ENCODE measurements at places on chromosomes 12 and 14.

DNA sequence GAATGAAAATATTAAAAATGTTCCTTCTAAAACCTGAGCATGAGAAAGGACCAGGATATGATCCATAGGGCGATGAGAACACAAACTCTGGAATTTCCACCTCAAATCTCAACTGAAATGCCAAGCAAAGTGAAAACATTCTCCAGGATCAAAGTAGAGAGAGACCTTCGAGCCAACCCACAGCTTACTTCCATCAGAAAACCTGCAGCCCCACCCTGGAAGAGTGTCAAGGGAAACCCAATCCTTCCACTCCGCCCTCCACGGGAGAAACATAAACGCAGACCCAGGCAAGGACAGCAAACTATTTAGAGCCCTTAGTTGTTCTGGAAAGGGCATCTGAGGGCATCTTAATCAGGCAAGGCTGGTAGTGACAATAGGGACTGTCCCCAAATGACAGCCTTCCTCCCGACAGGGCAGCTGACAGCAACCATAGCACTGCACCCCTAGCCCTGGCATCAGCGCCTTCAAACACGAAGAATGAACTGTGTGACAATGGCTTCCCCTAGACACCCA, 21.8 kb downstream of the SLC15A4 start:
- no peak for ATAC-seq

DNA sequence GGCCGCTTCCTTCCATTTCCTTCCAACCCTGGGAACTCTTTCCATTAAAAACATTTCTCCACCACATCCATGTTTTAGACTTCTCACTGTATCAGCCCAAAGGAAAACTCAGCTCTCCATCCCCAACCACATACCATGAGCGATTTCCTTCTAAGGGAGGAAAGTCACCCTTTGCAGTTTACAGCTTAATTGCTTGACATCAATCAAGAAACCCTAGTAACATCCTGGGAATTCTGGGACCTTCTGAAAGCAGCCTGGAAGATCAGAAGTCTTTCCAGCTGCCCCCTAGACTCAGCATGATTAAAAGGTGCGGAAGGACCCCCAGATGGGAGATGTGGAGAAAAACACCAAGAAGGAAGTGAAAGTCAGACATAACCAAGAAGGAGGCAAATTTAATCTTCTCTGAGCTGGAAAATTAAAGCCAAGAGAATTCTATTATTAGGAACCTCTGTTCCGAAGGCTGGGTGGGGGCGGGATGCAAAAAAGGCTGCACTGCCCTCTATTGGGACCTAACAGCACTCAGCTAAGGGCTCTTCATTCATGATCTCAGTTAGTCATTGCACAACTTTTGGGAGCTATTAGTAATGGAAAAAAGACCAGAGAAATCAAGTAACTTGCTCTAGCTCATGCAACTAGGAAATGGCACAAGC, 73.3 kb upstream of the PLXNC1 start:
- ATAC-seq, result peak; percentile 64

DNA sequence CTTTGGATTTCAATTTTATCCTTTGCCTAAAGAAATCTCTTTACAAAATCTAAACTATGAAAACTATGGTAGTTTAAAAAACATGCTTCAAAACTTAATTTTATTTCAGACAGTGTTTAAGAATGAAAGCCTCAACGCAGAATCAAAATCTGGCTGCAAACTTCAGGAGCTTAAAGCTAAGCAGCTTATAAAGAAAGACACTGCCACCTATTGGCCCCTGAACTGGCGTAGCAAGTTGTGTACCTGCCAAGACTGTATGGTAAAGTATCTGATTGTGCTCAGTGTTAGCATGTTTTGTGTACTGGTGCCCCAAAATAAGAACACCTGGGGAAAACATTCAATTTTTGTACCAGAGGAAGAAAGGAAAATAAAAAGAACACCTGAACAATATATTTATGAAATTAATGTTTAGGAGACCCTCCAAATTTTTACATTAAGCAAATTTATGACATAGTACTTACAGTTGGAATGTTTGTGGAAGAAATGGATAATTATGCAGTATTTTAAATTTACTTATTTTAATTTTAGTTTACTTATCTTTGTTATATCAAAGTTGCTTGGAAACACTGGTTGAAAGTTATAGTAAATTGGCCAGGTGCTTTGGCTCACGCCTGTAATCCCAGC, 12.2 kb downstream of the UBR7 start:
- ATAC-seq, result no peak

DNA sequence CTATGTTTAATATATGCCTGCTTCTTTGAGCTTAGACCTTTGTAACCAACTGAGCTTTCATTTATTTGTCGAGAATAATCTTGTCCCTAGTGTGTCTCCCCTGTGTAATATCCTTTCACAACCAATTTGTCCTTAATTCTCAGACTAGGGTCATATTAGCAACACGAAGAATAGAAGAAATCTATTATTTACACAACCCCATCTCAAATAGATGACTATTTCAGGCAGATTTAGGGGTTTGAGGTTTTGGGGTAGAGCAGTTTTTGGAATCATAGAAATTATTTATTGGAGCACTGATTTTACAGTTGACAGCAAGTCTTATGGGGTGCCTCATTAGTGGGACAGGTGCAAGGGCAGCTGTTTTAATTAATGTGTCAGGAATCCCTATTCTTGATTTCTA, 91.2 kb upstream of the ANO4 start:
- ATAC-seq, result no peak

GRCh38 chr14:100639280-100639679, 52.1 kb upstream of the BEGAIN start:
- no peak for ATAC-seq

DNA sequence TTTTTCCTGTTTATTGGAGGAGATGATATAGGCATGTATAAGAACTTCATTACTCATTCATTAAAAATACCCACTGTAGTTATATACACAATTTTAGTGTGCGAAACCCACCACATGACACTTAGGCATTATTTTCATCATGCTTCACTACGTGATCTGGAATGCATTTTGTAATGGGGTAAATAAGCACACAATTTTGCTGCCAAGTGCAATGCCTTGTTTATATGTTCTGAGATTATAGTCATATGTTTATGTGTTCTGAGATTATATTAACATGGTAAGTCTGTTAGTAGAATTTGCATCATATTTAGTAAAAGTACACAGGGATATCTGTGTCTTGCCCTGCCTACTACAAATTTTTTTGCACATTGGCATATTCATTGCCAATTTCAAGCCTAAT, 1123.0 kb downstream of the LRFN5 start:
- ATAC-seq, result no peak

GRCh38 chr14:89219051-89219450, 198.0 kb downstream of the FOXN3 start:
- no peak for ATAC-seq
